CD4-positive, alpha-beta T cell treated with Interleukin-12 subunit alpha and Interleukin-12 subunit beta, for 1 hour (primary cell): ENCODE measurements at places on chromosomes 4 and X.

DNA sequence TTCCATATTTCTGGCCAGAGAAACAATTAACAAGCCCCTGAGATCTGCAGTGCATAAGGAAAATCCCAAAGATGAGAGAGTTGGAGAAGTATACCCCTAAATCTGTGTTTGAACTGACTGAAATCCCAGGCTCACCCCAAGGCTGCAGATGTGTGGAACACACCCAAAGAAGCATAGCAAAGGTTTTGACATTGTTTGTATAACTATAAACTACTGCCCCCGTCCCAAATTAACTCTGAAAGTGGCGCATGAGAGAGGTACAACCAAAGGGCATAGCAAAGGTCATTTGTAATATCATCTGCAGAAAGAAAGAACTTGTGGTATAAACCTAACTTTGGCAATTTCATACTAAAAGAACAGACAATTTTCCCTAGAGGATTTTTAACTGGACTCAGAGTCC, 157.9 kb downstream of the DCAF12L1 start:
- DNase-seq: no peak

DNA sequence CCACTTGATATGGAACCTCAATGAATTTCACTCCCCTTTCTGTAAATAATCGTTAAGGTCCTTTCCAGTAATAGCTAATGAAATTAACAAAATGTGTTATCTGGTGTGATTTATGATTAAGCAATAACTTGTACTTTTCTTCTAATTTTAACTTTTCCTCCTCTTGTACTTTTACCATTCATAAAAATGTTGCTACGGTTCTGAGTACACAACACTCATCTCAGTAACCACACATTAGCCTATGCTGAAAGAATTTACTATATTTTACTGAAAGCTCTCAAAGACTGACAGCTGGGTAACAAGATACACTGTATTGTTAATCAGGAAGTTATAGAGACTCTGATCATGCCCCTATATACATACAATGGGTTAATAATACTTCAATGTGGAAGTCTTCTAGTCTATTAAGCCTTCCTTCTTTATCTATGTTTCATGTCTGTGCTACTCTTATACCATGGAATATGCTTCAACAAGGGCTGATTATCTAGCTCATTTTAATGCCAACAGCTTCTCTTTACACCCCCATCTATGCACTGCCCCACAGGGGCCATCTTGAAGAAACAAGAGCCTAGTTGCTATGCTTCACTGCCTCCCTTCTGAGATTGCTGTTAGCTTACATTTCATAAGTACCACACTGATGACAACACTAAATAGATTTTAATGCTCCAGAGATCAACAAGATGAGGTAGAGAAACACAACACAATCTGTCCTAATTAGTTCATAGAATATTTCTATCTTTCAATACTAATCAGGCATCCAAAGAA, 39.1 kb downstream of the LAMP2 start:
- DNase-seq: no peak

GRCh38 chr4:25792200-25792791, 70.5 kb downstream of the SEL1L3 start:
- no peak for DNase-seq

DNA sequence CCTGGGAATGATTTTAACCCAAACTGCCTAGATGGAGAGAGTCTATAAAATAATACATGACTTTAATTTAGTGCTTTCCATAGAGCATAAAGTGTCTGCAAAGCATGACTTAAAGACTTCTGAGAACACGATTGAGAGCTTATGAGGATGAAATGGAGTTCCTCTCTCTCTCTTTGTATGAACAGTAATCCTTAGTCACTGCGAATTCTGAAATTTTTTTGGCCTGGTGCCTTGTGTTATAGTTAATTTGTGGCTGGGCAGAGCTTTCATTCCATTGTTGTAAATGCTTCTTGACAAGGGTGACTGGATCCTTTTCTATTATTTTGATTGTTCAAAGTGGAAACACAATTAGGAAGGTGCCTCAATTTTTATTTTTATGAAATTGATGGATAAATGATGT, 179.5 kb downstream of the CEP135 start:
- DNase-seq: no peak
